ENCODE measurements at places on chromosomes 5 and 9.

GRCh38 chr5:115241881-115242642, 20.6 kb downstream of the PGGT1B start:
- peaks cover 25% of the 10 kb centered on the region for H3K36me3 ChIP-seq
- H3K4me3 ChIP-seq, result no peak overlapping the region
- DNase-seq, result no peak
- no peak overlapping the region for H3K27ac ChIP-seq
- peaks cover 9% of the 10 kb centered on the region for H3K4me1 ChIP-seq

DNA sequence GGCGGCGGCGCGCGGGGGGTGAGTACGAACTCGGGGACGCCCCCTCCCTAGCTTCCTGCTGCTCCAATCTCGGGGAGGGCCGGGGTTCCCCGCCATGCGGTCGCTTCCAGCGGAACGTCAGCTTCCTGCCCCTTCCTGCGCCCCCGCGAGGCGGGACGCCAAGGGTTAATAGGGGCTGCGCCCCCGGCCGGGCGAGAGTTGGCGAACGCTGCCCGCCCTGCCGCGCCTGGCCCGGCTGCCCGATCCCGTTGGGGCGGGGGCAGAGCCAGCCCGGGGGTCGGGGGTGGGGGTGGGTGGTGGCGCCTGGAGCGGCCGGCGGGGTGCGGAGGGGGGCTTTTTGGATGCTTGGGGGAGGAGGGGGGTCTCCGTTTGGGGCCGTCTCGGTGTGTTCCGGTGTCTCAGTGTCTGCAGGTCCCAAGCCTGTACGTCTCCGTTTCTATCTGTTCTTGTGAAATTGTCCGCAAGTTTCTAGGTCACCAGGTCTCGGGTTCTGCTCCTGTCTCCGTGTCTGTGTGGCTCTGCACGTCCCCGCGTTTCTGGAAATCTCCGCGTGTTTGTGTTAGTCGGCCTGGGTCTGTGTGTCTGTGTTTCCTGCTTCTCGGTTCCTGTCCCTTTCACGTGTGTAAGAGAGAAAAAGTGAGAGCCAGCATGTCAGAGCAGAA, 789 bp downstream of the COL27A1 start:
- peaks cover 11% of the 10 kb centered on the region for H3K4me1 ChIP-seq
- DNase-seq, result no peak
- peaks cover 42% of the 10 kb centered on the region for H3K27me3 ChIP-seq
- no peaks in the 10 kb centered on the region for H3K36me3 ChIP-seq

GRCh38 chr5:149388498-149389190, 9.6 kb upstream of the IL17B start:
- peaks cover 9% of the 10 kb centered on the region for H3K27me3 ChIP-seq
- H3K4me3 ChIP-seq, result no peak overlapping the region
- no peaks in the 10 kb centered on the region for H3K36me3 ChIP-seq
- no peak for DNase-seq
- no peak overlapping the region for H3K27ac ChIP-seq
- no peaks in the 10 kb centered on the region for H3K4me1 ChIP-seq

DNA sequence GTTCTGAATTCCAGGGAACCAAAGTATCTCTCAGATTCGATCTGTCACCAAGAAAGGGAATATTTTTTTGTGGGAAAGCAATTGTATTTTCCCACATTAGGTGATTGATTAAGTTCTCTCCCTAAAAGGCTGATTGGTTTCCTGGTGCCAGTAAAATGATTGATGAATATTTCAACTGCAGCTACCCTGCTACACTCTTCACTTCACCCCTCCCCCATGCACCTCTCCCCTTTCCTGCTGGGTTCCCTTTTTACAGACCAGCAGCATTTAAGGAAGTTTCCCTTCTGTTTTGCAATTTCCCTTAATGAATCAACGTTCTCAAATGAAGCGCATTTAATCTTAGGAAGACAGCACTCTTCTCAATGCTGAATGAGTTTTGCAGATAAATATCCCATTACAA, 13.1 kb downstream of the NR6A1 start:
- H3K4me3 ChIP-seq, result no peak overlapping the region
- no peak for DNase-seq
- no peak overlapping the region for H3K27ac ChIP-seq
- no peaks in the 10 kb centered on the region for H3K36me3 ChIP-seq
- peaks cover 15% of the 10 kb centered on the region for H3K4me1 ChIP-seq
- H3K27me3 ChIP-seq, result peaks cover 70% of the 10 kb centered on the region

GRCh38 chr5:150918613-150919012, 13.8 kb upstream of the ZNF300 start:
- DNase-seq, result no peak
- no peak overlapping the region for H3K4me3 ChIP-seq
- H3K27ac ChIP-seq, result no peak overlapping the region
- no peaks in the 10 kb centered on the region for H3K4me1 ChIP-seq
- no peaks in the 10 kb centered on the region for H3K36me3 ChIP-seq

- no peak for DNase-seq
- peak overlapping the region; percentile 5 for H3K4me3 ChIP-seq
- peaks cover 23% of the 10 kb centered on the region for H3K27me3 ChIP-seq
- peaks cover 3% of the 10 kb centered on the region for H3K36me3 ChIP-seq
These were observed 3.3 kb downstream of the NR5A1 start for GRCh38 chr9:124503713-124504529.

- no peak for DNase-seq
- no peak overlapping the region for H3K4me3 ChIP-seq
- H3K27ac ChIP-seq, result peak overlapping the region; percentile 27
- peaks cover 2% of the 10 kb centered on the region for H3K27me3 ChIP-seq
- H3K36me3 ChIP-seq, result no peaks in the 10 kb centered on the region
These were observed 28.1 kb downstream of the TMOD1 start for GRCh38 chr9:97529363-97530076.

DNA sequence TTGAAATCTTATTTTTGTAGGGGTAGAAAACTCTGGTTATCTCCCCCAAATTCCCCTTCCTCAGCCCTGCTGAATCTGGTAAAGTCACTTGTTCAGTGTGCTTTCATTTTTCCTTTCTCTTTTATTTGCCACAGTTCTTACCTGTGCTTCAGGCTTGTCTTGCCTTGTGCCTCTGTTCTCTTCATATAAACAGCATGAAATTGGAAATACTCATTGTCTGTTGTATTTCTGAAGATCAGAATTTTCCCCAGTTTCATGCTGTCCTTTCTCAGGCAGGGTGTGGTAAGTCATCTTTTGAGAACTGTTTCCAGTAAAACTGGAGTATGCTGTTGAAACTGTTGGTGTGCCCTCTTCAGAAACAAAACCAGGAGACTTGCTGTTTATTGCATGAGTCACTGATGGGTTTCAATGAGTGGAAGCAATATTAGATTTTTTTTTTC, 7.0 kb downstream of the PAM start:
- DNase-seq, result no peak
- H3K27me3 ChIP-seq, result no peaks in the 10 kb centered on the region
- H3K27ac ChIP-seq, result peak overlapping the region; percentile 82
- peak overlapping the region; percentile 58 for H3K4me3 ChIP-seq
- peaks cover 14% of the 10 kb centered on the region for H3K36me3 ChIP-seq

- H3K4me1 ChIP-seq, result peaks cover 19% of the 10 kb centered on the region
- H3K36me3 ChIP-seq, result no peaks in the 10 kb centered on the region
- peak within 1 kb of the TSS; percentile 83 for H3K4me3 ChIP-seq
- DNase-seq, result peak; percentile 26
- no peak within 1 kb of the TSS for H3K27ac ChIP-seq
- peaks cover 56% of the 10 kb centered on the region for H3K27me3 ChIP-seq
These were observed at the start of gene GABRB2 for GRCh38 chr5:161546470-161547301. Gene GABRB2 (minus strand): TSS chr5:161546725. CDS start chr5:161546643, 82 bp downstream.

DNA sequence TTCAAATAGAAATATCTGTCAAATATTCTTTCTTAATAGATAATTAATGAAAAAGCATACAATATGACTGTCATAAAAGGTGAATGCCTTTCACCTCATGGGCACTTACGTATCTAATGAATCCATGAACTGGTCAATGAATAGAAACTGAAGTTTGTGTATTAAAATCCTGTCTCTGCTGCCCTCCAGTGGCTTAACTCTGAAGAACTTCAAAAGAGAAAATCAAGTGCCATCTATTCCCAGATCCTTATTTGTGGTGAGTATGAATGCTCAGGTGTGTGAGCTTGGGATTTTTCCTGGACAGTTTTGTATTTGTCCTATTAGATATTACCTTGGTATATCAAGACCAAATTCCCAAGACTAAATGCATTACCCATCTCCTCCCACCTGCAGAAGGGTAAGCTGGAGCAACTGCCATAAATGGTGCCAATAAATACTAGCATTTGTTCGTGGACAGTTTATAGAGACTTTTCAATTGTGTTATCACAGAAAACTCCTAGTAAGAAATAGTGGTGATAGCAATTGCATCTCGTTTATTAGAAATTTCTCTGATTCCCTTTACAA, 44.0 kb upstream of the SVEP1 start:
- no peak overlapping the region for H3K27ac ChIP-seq
- H3K27me3 ChIP-seq, result peaks cover 7% of the 10 kb centered on the region
- no peak overlapping the region for H3K4me3 ChIP-seq
- DNase-seq, result no peak

GRCh38 chr5:5331848-5332247, 90.6 kb upstream of the ICE1 start:
- H3K4me1 ChIP-seq, result no peaks in the 10 kb centered on the region
- no peak overlapping the region for H3K27ac ChIP-seq
- DNase-seq, result no peak
- H3K36me3 ChIP-seq, result no peaks in the 10 kb centered on the region
- H3K4me3 ChIP-seq, result no peak overlapping the region

- no peak for DNase-seq
- H3K4me3 ChIP-seq, result no peak overlapping the region
- no peaks in the 10 kb centered on the region for H3K4me1 ChIP-seq
- H3K36me3 ChIP-seq, result no peaks in the 10 kb centered on the region
These were observed 7.7 kb upstream of the PBX3 start for GRCh38 chr9:125739436-125739835.

- H3K4me3 ChIP-seq, result no peak overlapping the region
- peaks cover 29% of the 10 kb centered on the region for H3K27me3 ChIP-seq
- no peak for DNase-seq
- no peaks in the 10 kb centered on the region for H3K36me3 ChIP-seq
- no peak overlapping the region for H3K27ac ChIP-seq
These were observed 2.5 kb upstream of the CMBL start for GRCh38 chr5:10310066-10310779.

DNA sequence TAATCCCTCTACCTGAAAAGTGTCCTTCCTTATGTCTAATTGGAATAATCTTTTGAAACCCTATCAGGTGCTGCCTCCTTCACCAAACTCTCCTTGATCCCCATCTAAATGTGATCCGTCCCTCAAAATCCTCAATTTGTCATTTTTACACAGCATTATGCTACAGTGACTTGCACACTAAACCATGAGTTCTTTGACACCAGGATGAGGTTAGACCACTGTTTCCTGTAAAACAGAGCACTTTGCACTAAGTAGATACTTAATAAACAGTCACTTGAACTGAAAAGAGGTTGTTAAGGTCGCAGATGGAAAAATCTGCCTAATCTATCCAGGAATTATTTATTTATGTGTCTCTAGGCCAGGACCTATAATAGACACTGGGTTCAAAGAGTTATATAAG, 44.2 kb upstream of the TLX3 start:
- no peak overlapping the region for H3K27ac ChIP-seq
- H3K4me3 ChIP-seq, result no peak overlapping the region
- H3K36me3 ChIP-seq, result no peaks in the 10 kb centered on the region
- peaks cover 2% of the 10 kb centered on the region for H3K27me3 ChIP-seq
- H3K4me1 ChIP-seq, result peaks cover 5% of the 10 kb centered on the region
- no peak for DNase-seq

DNA sequence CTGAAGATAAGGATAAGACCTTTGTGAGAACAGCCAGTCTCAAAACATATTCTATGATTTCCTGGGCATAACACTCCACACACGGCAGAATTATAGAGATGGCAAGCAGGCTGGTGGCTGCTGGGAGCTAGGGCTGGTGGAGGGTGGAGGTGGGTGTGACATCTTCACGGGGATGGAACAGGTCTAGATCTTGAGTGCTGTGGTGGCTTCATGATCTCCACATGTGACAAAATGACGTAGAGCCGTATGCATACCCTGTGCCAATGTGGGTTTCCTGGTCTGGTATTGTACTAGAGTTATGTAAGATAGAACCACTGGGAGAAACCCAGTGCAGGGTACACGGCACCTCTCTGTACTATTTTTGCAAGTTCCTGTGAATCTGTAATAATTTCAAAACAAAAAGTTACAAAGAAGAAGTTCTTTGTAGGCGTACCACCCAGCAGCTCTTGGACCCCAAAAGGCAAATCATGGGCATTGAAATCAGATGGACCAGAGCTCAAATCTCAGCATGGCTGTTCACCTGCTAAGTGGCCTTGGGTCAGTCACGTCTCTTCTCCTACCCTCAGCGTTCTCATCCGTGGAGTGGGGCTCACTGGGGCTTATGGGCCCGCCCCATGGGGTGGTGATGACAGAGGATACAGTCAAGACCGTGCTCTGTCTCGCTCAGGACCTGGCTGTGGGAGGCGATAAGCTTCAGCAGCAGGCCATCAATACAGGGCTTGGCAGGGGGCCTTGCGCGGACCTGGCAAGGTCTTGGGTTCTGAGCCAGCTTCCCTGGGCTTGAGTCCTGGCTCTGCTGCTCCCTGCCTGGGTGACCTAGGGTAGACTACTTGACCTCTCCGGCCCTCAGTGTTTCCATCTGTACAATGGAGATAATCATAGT, 74.7 kb upstream of the UNC5A start:
- no peaks in the 10 kb centered on the region for H3K36me3 ChIP-seq
- H3K27me3 ChIP-seq, result peaks cover 29% of the 10 kb centered on the region
- H3K4me3 ChIP-seq, result no peak overlapping the region
- no peaks in the 10 kb centered on the region for H3K4me1 ChIP-seq
- no peak for DNase-seq
- H3K27ac ChIP-seq, result no peak overlapping the region

- no peaks in the 10 kb centered on the region for H3K4me1 ChIP-seq
- H3K36me3 ChIP-seq, result no peaks in the 10 kb centered on the region
- no peak for DNase-seq
- no peak overlapping the region for H3K27ac ChIP-seq
- H3K27me3 ChIP-seq, result no peaks in the 10 kb centered on the region
- H3K4me3 ChIP-seq, result no peak overlapping the region
These were observed 619.7 kb upstream of the ARRDC3 start for GRCh38 chr5:92002721-92003274.

DNA sequence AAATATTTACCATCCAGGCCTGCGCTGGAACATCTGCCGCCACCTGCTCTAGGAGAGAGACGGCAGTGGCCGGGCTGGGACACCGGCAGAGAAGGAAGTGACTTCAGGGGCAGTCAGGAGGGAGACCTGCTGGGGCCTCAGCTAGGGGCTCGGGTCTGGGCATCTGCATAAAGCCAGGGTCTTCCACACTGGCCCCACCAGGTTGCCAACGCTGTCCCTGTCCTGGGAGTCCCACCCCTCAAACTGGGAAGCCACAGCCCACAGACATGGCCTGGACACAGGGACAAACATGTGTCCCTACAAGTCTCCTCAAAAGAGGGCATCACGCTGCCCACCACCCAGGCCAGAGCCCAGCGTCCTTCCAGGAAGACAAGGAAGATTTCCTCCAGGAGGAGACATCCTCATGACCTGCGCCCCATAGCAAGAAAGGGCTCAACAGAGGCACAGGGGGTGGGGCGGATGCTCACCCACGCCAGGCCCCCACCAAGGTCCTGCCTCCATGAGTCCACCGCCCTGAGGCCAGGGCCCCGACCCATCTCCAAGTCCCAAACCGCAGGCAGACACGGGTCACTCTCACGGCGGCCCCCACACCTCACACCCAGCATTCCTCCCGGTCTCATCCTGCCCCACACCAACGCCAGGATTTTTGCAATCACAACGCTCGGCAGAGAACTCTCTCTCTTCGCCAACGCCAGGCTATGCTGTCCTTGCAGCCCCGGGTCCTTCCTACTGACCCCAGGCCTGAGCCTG, 9.0 kb downstream of the VAV2 start:
- H3K4me3 ChIP-seq, result no peak overlapping the region
- H3K36me3 ChIP-seq, result no peaks in the 10 kb centered on the region
- H3K27me3 ChIP-seq, result peaks cover 2% of the 10 kb centered on the region
- H3K27ac ChIP-seq, result no peak overlapping the region
- no peaks in the 10 kb centered on the region for H3K4me1 ChIP-seq

Data from activated T-helper 2 cell treated with anti-CD3 and anti-CD28 coated beads, Interferon-gamma antibody, Interleukin-2, Interleukin-4, amounts not matched to agents 10 μg/mL and 5 μg/mL and 100 μg/mL, durations not matched to agents 14 hours and 24 hours and 36 hours (primary cell).